ENCODE measurements at places on chromosomes 4 and X. TPM values are rescaled to one million over a fixed set of nuclear protein-coding genes. Genes with fewer than 3 reads are reported as not detected.

PDZD4 gene
- total RNA-seq: 4.8 TPM

MAGEA9 gene
- not detected for total RNA-seq

DNA sequence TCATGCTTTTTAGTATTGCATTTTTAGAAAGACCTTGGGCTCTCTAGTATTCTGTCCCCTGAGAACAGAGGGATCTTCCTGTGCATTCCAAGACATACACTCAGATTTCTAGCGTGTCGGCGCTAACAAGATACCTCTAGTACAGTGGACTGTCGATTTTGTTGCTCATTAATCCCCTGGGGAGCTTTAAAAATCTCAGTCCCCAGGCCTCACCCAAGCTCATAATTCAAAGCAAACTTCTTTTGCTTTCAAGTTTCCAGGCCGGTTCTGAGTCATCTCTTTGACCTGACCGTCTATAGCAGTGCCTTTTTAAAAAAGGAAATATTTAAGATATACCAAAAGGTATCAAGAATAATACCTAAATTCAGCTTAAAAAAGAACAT, 137.0 kb downstream of the AMMECR1 start:
- peak overlapping the region; percentile 59 for H3K27ac ChIP-seq
- H3K36me3 ChIP-seq: peaks cover 23% of the 10 kb centered on the region
- H3K4me1 ChIP-seq: peaks cover 4% of the 10 kb centered on the region
- H3K4me3 ChIP-seq: no peak overlapping the region

DNA sequence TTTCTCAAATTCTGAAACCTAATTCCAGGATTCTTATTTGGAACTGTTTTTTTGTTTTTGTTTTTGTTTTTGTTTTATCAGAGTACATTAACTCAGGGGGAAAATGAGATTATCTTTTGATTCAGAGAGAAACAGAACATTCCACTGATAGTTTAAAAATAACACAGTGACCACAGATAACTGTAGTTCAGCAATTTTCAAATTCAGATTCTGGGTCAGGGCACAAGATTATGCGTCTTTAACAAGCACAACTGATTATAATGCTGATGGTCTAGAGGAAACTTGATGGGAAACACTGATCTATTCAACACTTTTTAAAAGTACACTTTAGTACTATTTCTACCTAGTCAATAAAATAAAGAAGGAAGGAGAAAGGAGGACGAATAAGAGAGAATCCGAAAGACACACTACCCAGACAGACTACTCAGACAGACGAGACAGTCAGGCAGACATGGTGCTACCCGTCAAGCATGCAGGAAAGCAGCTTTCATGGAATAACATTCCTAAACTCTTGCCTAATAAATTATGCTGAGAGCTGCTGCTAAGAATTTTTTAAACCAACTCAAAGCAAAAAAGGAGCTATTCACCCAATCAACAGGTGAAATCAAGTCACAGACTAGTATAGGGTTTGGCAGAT, 59.0 kb downstream of the APBB2 start:
- peaks cover 12% of the 10 kb centered on the region for H3K4me1 ChIP-seq
- H3K27ac ChIP-seq: no peak overlapping the region
- no peak overlapping the region for H3K4me3 ChIP-seq
- no peaks in the 10 kb centered on the region for H3K27me3 ChIP-seq

DNA sequence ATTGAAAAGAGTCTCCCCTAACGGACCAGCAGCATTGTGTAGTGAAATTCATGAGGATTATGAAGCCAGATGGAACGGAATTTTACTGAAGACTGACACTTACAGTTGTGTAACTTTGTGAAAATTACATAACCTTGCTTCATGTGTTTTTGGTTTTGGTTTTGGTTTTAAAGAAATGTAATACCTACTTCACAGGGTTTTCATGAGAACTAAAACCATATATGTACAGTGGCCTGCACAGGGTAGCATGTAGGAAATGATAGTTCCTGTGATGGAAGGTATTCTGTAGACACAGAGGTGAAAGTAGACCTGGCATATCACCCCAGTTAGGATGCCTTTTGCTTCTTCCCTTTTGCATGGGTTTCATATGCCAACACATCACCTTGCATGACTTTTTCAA, 247.0 kb downstream of the BANK1 start:
- H3K4me3 ChIP-seq: no peak overlapping the region
- no peak for DNase-seq
- H3K36me3 ChIP-seq: no peaks in the 10 kb centered on the region
- H3K27me3 ChIP-seq: no peaks in the 10 kb centered on the region
- no peaks in the 10 kb centered on the region for H3K4me1 ChIP-seq

- no peaks in the 10 kb centered on the region for H3K27me3 ChIP-seq
- DNase-seq: no peak
- no peaks in the 10 kb centered on the region for H3K4me1 ChIP-seq
- peaks cover 24% of the 10 kb centered on the region for H3K36me3 ChIP-seq
Observed at GRCh38 chr4:39255871-39256270, 73.5 kb downstream of the WDR19 start.

DNA sequence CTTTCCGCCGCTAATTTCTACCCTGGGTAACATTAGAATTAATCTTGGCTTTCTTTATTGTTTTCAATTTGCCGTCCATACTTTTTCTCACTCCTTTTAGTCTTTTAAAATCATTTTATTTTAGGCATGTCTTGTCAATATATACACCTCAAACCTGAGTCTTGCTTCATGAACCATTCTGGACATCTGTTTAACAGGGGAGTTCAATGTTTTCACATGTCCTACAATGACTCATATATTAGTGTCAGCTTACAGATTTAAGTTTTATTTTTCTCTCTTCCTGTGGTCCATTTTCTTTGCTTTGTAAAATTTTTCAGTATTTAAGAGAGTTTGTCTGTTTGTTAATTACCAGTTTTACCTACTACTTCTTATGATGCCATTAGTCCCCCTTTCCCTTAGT, 89.5 kb downstream of the LCORL start:
- no peaks in the 10 kb centered on the region for H3K27me3 ChIP-seq
- peaks cover 44% of the 10 kb centered on the region for H3K36me3 ChIP-seq
- no peak for DNase-seq
- H3K4me3 ChIP-seq: no peak overlapping the region

DNA sequence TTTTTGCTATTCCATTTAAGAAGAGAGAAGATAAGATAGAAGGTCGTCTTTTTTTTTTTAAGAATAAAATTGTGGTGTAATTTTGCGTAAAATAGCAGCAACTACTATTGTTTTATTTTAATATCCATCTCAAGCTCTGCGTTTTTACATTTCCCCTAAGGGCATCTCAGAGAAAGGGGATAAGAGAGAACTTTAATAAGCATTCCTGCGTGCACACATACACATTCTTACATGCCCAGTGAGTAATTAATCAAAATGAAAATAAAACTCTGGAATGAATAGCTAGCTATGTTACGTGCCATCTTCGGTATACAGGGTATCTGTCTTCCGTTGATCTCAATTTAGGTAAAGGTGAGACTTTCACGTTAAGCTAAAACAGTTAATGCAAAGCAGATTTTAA, 200.3 kb upstream of the TENM3 start:
- no peak for DNase-seq
- no peaks in the 10 kb centered on the region for H3K36me3 ChIP-seq
- peaks cover 1% of the 10 kb centered on the region for H3K4me1 ChIP-seq
- no peaks in the 10 kb centered on the region for H3K27me3 ChIP-seq
- H3K4me3 ChIP-seq: no peak overlapping the region
- no peak overlapping the region for H3K27ac ChIP-seq

- no peak for DNase-seq
- H3K27ac ChIP-seq: no peak overlapping the region
- no peaks in the 10 kb centered on the region for H3K36me3 ChIP-seq
- no peak overlapping the region for H3K4me3 ChIP-seq
- peaks cover 4% of the 10 kb centered on the region for H3K4me1 ChIP-seq
- H3K27me3 ChIP-seq: peaks cover 12% of the 10 kb centered on the region
Observed at GRCh38 chr4:108536577-108536976, 83.8 kb upstream of the RPL34 start.

DNA sequence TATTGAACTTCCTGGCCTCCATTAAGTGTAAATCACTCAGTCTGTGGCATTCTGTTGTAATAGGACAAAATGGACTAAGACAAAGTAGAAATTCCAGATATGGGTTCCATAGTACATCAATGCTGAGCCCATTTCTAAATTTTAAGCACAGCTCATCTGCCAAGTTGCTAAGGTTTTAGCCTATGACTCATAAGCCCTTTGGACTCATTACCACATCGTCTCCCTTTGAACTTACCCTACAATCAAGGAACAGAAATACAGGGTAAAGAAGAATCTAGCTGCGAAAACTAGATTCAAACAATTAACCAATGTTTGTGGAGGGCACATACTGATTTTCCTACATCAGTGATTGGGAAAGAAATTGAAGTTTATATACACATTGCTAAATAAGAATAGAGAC, 31.8 kb downstream of the NAA11 start:
- H3K27ac ChIP-seq: no peak overlapping the region
- DNase-seq: no peak
- no peak overlapping the region for H3K4me3 ChIP-seq
- peaks cover 2% of the 10 kb centered on the region for H3K27me3 ChIP-seq

GRCh38 chr4:89998469-89999011, 103.9 kb downstream of the MMRN1 start:
- no peak overlapping the region for H3K4me3 ChIP-seq
- H3K27ac ChIP-seq: no peak overlapping the region
- no peak for DNase-seq
- H3K27me3 ChIP-seq: no peaks in the 10 kb centered on the region

GRCh38 chr4:44368413-44369167, 80.0 kb downstream of the KCTD8 start:
- H3K4me1 ChIP-seq: no peaks in the 10 kb centered on the region
- H3K36me3 ChIP-seq: no peaks in the 10 kb centered on the region
- no peak overlapping the region for H3K4me3 ChIP-seq
- no peak for DNase-seq
- H3K27me3 ChIP-seq: no peaks in the 10 kb centered on the region

DNA sequence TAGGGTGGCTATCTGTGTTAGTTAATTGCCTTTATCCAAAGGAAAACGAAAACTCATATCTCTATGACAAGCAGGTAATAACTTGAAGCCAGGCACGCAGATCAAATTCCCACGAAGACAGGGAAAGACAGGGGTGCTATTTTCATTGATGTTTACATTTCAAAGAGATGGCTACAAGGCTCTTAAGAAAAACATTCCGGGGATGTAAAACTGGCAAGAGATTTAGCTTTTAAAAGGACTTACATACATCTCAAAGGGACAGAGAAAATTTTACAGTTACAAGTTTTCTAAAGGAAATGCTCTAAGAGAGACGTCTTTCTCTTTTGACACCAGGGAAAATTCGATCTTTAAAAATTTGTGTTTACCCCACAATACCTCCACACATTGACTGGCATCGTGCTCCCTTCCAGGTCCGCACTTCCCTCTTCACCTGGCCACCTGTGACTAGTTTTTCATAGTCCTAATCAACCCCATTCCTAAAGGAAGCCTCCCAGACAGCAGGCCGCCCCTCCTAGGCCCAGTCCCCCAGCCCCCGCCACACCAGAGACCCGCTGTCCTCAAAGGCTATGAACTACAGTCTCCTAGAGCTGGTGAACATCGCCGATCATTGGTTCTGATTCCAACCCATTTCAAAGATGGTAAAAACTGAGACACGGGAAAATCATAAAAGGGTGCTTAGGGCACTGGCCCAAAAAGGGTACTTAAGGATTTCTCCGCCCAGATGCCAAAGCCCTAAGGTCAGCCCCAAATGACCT, 649 bp upstream of the ARAF start:
- H3K4me3 ChIP-seq: peak overlapping the region; percentile 90
- peak overlapping the region; percentile 96 for H3K27ac ChIP-seq
- no peaks in the 10 kb centered on the region for H3K27me3 ChIP-seq
- H3K4me1 ChIP-seq: peaks cover 17% of the 10 kb centered on the region
